Suppressor macrophage treated with lipopolysaccharide for 4 hours (primary cell): ENCODE measurements at places on chromosomes 3 and 15.
A peak's percentile ranks its signal among the peaks of the same experiment; 100 is the strongest.

GRCh38 chr3:44509393-44509921 lies 32.0 kb upstream of the ZNF445 start:
- peak; percentile 2 for DNase-seq

GRCh38 chr3:149151843-149152242 lies 22.4 kb downstream of the HPS3 start:
- peak; percentile 71 for DNase-seq

- DNase-seq, result no peak
Observed at GRCh38 chr15:40271685-40272484, 11.0 kb downstream of the ANKRD63 start.

GRCh38 chr3:184639351-184639750 lies 72.5 kb downstream of the MAGEF1 start:
- DNase-seq, result no peak

GRCh38 chr3:171328419-171329082 lies 131.7 kb downstream of the TNIK start:
- DNase-seq, result peak; percentile 28

DNA sequence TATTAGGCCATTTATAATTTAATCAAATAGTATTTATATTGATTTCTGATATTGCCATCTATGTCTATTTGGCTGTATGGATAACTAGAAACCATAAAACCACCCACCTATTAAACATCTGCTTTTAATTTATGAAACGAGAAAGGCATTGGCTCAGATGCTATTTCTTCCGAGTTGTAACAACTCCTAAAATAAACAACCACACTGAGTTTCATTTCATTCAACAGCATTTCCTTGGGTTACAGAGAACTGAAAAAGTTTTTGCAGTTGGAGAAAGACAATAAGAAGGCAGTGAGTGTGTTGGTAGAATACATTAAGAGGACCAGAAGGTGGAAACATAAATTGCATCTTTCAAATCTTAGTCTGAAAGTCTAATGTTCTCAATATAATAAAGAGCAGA lies 79.1 kb downstream of the AQR start:
- no peak for DNase-seq

DNA sequence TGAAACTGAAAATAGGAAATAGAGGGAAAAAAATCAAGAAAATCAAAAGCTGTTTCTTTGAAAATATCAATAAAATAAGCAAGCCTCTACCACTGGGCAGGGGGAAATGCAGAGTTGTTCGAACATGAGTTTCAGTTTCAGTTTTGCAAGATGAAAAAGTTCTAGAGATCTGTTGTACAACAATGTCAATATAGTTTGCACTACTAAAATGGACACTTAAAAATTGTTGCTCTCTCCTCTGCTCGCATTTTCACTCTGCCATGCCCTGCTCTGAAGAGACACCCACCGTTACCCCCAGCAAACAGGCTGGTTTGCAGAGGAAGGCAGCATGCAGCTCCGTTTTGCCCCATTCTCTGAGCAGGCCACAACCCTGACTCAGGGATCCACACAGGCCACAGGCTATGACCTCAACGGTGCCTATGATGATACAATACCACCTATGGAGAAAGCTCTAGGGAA lies 64.5 kb downstream of the ZNF148 start:
- DNase-seq, result peak; percentile 67

DNA sequence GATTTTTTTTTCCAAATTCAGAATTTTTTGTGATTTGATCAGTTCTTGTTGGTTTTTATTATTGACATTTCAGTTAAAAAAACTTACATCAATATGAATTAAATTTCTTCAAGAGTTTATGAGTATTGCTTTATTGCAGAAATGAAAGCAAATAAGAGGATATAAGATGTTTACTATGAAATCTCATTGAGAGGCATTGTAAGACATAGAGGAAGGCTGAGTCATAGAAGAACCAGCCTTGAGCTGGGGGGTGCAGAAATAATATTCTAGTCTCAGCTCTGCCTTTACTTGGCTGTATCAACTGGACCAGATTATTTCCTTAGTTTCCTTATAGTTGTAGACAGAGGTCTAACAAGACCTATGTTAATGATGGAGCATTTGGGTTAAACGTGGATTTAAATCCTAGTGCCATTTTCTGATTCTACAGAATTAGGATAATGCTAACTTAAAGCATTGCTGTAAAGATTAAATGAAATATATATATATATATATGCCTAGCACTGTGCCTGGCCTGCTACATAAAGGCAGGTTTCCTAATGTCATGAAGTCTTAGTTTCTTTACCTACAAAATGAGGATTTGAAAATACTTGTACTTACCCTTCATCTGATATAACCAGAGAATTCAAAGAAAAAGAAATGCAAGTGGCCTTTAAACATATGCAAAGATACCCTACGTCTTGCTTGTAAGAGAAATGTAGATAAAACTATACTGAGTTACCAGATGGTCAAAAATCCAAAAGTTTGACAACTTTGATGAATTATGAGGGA lies 7.3 kb downstream of the FAM98B start:
- peak; percentile 68 for DNase-seq

DNA sequence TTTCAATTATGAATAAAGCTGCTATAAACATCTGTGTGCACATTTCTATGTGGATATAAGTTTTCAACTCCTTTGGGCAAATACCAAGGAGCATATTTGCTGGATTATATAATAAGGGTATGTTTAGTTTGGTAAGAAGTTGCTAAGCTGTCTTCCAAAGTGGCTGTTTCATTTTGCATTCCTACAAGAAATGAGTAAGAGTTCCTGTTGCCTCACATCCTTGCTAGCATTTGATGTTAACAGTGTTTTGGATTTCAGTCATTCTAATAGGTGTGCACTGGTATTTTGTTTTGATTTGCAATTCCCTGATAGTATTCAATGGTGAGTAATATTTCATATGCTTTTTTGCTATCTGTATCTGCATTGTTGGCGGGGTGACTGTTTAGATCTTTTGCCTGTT lies 120.7 kb upstream of the MDFIC2 start:
- no peak for DNase-seq

- peak; percentile 27 for DNase-seq
Observed at GRCh38 chr15:85361323-85361722, 19.1 kb upstream of the AKAP13 start.

DNA sequence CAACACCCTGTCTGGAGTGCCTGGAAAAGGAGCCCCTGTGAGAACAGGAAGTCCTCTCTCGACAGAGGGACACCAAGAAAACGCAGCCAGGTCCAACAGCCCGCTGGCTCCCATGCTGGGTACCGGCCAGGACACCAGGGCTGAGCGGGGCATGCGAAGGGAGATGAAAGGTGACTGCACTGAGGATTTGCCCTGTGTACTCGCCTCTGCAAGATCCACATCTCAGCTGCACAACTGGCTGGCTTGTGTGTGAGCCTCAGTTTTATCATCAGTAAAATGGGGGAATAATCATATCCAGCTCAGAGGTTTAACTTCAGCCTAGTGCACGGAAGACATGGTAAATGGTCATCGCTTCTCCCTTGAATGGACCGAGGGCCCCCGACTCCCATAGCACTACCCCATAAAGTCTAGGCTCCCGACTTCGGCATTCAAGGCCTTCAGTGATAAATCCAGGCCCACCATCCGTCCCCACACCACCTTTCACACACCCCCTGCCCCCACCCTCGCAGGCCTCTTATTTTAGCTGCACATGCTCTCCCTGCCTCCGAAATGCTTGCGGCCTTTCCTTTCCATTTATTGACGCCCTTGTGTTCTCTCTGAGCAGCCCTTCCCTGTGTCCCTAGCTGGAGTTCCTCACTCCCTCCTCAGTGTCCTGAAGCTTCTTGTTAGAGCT lies 15.8 kb downstream of the ISG20 start:
- DNase-seq, result no peak

DNA sequence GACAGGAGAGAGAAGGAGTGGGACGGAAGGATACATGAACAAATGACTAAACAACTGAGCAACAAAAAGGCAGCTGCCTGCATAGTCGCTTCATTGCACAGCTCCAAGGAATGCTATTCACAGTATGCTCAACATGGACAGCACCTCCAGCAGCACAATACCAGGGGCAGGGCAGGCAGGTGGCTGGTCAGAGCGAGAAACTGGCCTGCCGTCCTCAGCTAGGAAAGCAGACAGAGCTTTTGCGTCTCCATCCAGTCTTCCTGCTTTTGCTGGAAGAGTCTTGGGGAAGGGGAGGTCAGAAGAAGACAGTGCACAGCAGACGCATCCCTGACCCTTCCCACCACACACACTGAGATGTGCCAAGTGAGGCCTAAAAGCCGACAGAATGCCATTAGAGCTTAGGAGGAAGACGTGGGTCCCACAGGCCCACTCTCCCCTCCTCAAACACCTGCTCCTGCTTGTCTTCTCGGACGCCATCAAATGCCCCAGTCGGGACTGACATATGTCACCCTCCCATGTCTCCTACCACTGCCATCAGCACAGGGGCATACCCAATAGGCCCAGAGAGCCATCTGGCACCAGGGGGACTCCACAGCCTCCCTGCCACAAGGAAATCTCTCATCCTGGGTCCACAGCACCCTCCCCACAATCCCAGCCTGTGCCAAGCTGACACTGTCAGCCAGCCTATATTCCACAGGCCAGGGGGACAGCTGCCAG lies 3.9 kb downstream of the RAB6B start:
- DNase-seq, result no peak

DNA sequence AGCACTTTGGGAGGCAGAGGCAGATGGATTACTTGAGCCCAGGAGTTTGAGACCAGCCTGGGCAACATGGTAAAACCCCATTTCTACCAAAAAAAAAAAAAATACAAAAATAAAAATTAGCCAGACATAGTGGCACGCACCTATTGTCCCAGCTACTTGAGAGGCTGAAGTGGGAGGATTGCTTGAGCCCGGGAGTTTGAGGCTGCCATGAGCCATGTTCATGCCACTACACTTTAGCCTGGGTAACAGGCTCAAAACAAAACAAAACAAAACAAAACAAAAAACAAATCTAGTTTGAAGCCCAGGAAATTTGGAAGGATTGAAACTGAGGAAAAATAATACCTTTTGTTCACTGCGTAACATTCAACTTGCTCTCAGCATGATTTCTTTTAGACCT lies 16.6 kb downstream of the TMOD3 start:
- DNase-seq, result no peak

DNA sequence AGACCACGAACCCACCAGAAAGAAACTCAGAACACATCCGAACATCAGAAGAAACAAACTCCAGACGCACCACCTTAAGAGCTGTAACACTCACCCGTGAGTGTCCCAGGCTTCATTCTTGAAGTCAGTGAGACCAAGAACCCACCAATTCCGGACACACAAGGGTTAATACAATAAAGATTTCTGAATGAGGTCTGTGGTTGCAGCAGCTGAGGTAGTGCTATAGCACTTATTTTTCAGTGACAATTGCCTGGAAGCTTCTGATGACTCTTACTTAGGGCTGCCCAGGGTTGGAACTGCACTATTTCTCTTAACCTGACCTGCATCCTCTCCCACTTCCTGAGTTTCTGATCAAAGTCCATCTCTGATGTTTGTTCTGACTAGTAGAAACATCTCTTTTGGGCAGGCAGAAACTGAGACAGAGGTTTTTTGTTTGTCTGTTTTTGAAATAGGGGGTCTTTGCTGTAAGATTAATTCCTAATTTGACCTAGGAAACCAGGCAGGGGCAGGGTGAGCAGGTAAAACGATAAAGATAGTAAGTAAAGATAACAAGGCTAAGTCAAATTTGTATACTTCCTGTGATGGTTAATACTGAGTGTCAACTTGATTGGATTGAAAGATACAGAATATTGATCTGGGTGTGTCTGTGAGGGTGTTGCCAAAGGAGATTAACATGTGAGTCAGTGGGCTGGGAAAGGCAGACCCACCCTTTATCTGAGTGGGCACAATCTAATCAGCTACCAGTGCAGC lies 169.1 kb downstream of the GAP43 start:
- DNase-seq, result no peak

DNA sequence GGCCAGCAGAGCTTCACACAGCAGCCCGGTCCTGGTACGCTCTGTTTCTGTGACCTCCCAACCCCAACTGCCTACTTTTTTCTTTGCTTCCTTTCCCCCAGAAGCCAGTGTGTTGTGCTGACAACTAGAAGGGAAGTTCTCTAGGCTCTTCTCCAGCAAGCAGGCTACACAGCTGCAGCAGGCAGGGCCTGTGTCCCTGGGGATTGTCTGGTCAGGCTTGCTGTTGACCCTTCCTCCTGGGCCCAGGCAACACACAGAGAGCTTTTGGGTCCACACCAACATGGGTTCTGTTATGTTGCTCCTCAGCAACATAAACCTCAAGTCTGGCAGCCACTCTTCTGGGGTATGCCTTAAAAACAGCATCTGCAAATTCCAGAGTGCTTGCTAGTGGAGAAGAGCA lies 36.2 kb upstream of the TSPAN3 start:
- no peak for DNase-seq

- no peak for DNase-seq
Observed at GRCh38 chr3:149411583-149411982, 34.1 kb upstream of the TM4SF1 start.

DNA sequence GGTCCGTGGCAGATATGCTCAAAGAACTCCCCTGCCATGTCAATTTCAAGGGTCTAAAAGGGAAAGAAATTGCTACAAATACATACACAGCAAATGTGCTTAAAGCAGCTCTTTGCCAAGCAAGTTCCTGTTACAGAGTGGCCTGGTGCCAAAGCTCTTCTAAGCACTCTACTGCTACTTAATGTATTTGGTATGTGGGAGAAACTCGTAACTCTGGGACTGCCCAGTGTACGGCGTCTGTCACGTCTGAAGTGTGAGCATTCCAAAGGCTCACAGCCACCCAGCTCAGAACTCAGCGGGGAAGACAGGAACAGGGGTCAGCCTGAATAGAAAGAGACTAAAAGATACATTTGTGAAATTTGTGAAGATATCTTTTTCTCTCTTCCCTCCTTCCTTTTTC lies 54.6 kb downstream of the RBMS3 start:
- peak; percentile 45 for DNase-seq

GRCh38 chr15:26887926-26888666 lies 21.2 kb downstream of the GABRA5 start:
- no peak for DNase-seq

- peak; percentile 38 for DNase-seq
Observed at GRCh38 chr15:63203451-63204090, 14.2 kb downstream of the RAB8B start.

- DNase-seq, result peak; percentile 63
Observed at GRCh38 chr15:84685304-84685703, 27.3 kb upstream of the NMB start.

DNA sequence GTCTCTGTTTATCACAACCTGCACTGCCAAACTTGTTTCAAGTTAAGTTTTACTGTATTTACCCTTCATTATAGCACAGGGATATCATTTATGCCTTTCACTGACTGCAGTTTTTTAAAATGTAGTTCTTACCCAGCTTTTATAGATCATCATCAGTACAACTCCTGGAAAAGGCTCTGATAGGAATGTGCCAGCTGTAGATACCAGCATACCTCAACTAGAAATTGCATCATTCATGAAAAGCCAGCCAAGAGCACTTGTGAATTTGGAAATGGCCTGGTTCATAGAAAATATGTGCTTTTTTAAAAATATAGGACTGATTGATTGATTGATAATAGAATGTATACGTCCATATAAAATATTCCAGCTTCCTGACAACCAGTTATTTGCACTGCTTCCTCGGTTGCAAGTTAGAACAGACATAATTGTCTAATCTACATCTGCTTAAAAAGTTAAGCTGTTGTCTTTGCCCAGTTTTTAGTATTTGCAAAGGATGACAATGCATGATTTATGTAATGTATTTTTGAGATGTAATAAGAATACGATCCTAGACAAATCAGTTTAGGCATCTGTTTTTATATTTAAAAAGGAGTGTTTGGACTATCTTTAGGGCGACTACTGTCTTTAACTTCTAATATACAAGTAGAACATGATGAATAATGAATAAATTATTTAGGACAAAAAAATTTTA lies 58.5 kb downstream of the DCUN1D1 start:
- DNase-seq, result no peak

- no peak for DNase-seq
Observed at GRCh38 chr3:37770336-37770735, 91.3 kb upstream of the CTDSPL start.
